ELR (cell line): ENCODE measurements at places on chromosomes 3 and 15.

DNA sequence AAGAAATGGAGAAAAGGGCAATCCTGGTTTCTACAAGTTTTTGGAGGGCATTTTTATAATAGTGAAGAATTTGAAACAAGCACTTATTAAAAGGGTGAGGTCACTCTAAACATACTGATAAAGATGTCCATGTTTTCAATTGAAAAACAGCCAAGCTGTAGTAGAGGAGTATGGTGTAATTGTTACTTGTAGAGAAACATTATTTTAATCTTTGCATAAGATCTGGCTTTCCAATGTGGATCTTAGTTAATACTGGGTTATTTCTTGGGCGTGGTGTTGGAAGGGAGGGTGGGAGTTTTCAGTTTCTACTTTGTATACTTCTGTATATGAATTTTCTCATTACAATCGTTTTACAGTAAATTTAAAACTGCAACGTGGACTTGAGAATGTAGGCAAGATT lies 22.8 kb downstream of the MORF4L1 start:
- no peak for DNase-seq

DNA sequence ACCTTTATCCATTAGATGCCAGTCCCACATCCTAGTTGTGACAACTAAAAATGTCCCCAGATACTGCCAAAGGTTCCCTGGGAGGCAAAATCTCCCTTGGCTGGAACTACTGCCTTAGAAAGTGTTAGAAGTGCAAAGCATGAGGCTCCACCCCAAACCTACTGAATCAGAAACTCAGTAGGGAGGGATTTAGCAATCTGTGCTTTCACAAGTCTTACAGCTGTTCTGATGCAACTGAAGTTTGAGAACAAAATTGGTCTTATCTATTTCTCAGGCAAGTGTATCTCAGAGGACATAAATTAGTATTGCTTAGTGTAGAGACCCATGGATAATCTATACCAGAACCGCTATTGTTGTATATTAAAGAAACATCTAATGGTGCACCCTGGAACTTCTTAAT lies 70.2 kb downstream of the CLDN1 start:
- DNase-seq = no peak

DNA sequence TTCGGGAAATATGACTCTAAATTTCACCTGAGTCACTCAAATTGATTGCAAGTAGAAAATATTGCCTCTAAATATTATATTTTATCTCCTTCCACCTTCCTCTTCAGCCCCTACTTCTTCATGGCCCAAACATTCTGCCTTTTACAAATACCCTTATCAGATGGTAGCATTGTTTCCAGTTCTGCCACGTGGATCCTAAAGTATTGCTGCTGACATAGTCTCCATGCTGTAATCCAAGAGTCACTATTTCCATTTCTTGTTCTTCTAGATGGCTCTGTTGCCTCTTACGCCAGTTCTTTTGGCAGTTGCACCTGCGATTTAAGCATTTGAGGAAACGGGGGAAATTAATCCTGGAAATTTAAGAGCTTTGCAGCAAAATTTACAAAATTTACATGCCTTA lies 13.6 kb downstream of the LMOD3 start:
- DNase-seq = no peak

- DNase-seq = no peak
Measured at GRCh38 chr15:65659502-65660052, 37.8 kb downstream of the SLC24A1 start.

DNA sequence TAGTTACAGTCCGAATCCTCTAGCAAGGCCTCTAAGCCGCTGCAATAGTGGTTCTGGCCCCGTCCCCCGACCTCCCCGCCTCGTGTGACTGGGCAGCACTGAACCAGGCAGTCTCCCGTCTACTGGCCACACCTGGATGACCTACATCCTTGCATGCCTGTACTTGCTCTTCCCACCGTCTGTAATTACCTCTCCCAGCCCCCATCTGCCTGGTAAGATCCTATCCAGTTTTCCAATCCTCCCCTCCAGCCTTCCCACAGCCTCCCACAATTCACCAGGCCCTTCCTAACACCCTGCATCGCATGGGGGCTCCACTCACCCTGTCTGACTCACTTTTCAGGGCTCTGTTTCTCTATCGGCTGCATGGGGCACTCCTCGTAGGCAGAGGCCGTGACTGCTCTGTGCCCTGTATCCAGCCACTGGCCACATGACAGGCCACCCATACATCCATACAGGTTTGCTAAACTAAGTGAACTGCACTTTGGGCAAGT lies 32.8 kb downstream of the XXYLT1 start:
- DNase-seq = no peak

DNA sequence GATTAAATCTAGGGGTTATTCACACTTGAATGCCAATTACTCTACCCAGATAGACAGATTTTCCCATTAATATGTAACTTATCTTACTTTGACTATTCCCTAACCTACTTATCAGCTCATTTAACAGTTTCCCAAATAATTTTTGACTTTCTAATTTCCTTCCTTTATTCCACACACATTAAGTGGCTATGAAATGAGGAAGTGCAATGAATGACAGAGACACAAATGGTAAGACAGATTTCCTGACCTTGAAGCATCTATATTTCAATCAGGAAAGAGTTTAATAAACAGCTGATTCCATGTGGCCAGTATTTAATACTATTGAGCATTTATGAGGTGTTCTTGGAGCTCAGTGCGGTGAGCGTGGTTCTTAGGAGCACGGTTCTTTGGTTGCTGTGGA lies 78.8 kb downstream of the SLC7A14 start:
- no peak for DNase-seq

DNA sequence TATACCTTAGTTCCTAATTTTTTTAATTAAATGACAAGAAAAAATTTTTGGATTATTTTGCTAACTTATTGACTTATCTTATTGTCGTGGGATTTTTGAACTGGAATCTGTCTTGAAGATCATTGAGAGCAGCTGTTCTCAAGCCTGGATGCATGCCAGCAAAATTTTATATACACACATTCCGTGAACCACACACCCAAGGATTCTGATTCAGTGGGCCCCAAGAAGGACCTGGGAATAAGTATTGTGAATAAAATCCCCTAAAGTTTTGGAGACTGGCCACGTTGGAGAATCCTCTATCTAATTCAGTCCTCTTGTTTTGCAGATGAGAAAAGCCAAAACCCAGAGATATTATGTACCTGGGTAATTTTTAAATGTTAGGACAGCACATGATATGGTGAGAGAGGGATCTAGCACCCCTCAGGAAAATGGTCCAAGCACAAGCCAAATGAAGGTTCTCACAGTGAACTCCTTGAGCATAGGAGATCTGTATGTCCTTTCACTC lies 55.2 kb downstream of the UNC13C start:
- DNase-seq = no peak

GRCh38 chr15:84697236-84697990 lies 18.5 kb downstream of the SEC11A start:
- DNase-seq = no peak

DNA sequence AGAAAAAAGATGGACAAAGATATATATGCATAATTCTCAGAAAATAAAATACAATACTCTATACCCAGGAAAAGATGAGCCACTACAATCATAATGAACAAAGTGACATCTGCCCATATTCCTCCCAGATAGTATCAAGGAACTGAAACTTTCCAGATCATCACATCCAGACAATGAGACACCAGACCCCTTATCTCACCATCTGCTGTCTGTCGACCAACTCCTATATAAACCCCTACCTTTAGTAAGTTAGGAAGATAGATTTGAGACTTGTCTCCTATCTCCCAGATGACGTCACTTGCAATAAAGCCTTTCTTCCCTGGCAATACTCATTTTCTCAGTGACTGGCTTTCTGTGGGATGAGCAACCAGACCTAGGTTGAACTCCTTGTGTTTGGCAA lies 1071.6 kb downstream of the PLOD2 start:
- no peak for DNase-seq

- DNase-seq = no peak
Measured at GRCh38 chr15:41411031-41411430, 5.9 kb upstream of the RTF1 start.

- DNase-seq = no peak
Measured at GRCh38 chr3:188253800-188254452, 100.0 kb downstream of the LPP start.
